ENCODE measurements at places on chromosomes 2 and 18.

- DNase-seq, result no peak
These were observed 163.2 kb upstream of the CAVIN2 start for GRCh38 chr2:192010073-192010472.

DNA sequence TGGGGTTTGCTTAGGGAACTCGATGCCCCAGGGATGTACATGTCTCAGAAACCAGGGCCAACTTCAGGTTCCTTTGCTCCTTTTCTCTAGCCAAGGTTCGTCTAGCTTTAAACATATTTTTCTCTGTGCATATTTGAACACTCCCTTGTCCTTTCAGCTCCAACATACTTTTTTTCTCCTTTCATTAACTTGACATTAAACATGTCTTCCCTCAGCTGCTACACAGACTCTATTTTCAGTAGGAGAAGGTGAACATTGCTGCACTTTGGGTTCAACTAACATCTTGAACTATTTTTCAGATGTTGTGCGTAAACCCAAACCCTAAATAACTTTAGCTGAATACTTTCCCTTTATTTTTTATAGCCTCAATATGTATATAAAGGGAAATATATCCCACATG lies 212.9 kb downstream of the MTX2 start:
- no peak for DNase-seq

DNA sequence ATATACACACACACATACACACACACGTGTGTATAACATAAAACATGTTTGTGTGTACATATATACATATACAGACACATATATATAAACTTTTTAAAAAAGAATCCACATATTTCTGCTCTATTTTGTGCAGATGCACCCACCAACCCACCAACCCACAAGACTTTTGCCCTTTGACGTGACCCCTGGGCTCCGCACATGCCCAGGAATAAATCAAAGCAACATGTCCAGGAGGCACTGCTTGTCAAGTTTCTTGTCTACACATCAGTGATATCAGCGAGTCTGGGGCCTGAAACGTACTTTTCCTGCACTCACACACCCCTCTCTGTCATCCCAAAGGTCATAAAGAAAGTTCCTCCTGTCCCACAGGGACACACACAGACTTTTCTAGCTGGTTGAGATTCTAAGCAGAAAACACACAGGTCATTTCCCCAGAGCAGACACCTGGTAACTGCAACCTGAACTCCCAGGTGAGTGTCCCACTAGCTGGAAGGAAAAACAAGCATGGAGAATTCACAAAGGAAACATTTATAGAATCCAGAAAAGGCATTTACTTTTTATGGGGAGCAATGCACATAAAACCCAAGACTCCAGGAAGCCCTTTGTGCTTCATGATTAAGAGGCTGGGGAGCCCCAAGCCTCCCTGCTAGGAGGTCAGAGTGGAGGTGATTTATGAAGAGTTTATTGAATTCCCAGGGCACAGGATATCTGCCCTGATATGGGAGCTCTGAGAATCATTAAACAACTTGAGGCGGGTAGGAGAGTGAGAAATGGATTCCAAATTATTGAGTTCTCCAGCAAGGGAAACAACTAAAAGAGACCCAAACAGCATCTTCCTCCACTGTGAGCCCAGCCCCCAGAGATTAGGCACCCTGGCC lies 211.6 kb downstream of the MGAT5 start:
- no peak for DNase-seq

GRCh38 chr2:214574084-214574781 lies 163.4 kb downstream of the VWC2L start:
- no peak for DNase-seq

GRCh38 chr2:64952096-64952495 lies 37.1 kb upstream of the SLC1A4 start:
- DNase-seq, result no peak

DNA sequence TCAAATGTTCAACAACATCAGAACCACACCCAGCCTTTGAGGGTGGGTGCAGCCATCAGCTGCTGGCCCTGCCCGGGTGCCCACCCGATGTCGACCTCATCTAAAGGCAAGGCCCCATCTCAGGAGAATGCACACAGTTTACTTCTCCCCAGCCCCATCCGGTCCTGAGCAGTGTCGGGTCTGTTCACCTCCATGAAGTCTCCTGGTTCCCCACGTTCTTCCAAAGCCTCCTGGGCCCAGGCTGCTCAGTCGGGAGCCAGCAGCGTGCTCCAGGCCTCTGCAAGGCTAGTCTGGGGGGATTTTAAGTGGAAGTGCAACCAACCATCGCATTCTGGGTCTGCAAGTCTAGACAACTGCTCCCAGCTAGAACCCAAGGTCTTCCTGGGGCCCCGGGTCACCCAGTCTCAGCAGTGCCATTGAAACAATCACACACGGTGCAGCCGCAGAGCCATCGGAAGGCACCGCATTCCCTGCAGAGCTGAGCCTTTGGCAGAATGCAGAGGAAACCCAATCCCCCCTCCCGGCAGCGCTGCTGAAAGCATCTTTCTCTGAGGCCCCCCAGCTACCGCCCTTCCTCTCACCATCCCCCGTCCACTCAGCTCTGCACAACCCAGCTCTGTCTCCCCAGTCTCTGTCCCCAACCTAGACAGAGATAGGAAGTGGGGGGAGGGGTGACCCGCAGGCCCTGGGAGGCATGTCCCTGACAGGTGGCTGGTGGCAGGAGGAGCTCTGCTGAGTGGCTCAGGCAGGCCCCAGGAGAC lies 8.5 kb downstream of the ESPNL start:
- no peak for DNase-seq

DNA sequence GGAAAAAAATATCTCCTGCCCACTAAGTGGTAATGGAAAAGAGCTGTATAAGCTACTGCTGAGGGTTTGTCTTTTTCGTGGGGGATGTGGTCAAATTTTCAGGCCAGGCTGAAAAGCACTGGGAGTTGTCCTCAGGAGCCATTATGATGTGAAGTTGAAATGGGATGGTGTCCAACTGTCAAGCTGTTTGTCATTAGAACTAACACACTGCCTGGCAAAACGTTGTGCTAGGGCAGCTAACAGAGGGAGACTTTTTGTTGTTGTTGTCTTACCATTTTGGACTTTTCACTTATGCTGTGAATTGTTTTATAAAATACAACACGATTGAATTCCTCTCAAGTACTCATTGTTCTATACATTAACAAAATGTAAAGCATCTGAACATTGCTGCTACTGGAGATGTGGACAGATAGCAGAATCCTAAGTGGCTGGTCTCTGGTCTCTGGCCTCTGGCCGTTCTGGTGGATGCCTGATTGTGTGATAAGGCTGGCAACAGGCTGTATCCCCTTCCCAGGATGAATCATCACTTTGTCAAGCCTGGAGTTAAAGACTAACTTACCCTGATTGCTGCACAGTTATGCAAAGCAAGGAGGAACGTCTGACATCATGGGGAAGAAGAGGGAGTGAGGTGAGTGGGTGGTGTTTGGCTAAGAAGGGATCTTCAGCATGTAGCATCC lies 2.3 kb downstream of the MYO1B start:
- DNase-seq, result no peak

Measured in Ammon's horn (tissue), 1 donor.